ENCODE measurements at places on chromosomes 4 and X. TPM values are rescaled to one million over a fixed set of nuclear protein-coding genes. Genes with fewer than 3 reads are reported as not detected.

The HTN3 gene
- not detected for total RNA-seq

The PLK4 gene
- total RNA-seq, result 16.7 TPM

The C4orf51 gene
- total RNA-seq, result not detected

The STARD8 gene
- total RNA-seq, result 1.8 TPM

The TMEM144 gene
- 4.6 TPM for total RNA-seq

The PDGFRA gene
- total RNA-seq, result 0.96 TPM

The DCAF4L1 gene
- total RNA-seq, result 0.11 TPM

The YY2 gene
- total RNA-seq, result 2.0 TPM

The PARM1 gene
- 0.61 TPM for total RNA-seq

The ATP8A1 gene
- 0.02 TPM for total RNA-seq

The CT45A1 gene
- total RNA-seq, result not detected

The CXCL10 gene
- total RNA-seq, result 0.17 TPM

The NAT8L gene
- total RNA-seq, result 13.7 TPM

The MTMR8 gene
- total RNA-seq, result 0.45 TPM

The TMPRSS11A gene
- not detected for total RNA-seq

The COL4A6 gene
- 17.3 TPM for total RNA-seq

The CLNK gene
- not detected for total RNA-seq

The TRMT2B gene
- total RNA-seq, result 16.9 TPM

The CT45A3 gene
- total RNA-seq, result 0.10 TPM

The KCNE5 gene
- total RNA-seq, result 0.13 TPM

The ZNF711 gene
- 1.1 TPM for total RNA-seq

The ADGRL3 gene
- total RNA-seq, result 0.03 TPM

The NLRP2B gene
- not detected for total RNA-seq

The USP17L21 gene
- not detected for total RNA-seq

The MAGEB2 gene
- total RNA-seq, result not detected

The RAI2 gene
- 0.18 TPM for total RNA-seq

The ARR3 gene
- total RNA-seq, result not detected

The CLGN gene
- total RNA-seq, result 5.2 TPM

The TBC1D9 gene
- total RNA-seq, result 8.7 TPM

The CCDC160 gene
- total RNA-seq, result 0.14 TPM

The AFF2 gene
- not detected for total RNA-seq

The STAG2 gene
- total RNA-seq, result 46.9 TPM

The TSPAN7 gene
- 2.9 TPM for total RNA-seq

The BMPR1B gene
- total RNA-seq, result 7.9 TPM

The TCEANC gene
- total RNA-seq, result 0.91 TPM

The CXCL11 gene
- 0.10 TPM for total RNA-seq

The FRAS1 gene
- 3.4 TPM for total RNA-seq

The ERVMER34-1 gene
- 1.2 TPM for total RNA-seq

The NDST4 gene
- total RNA-seq, result not detected

The PRKX gene
- total RNA-seq, result 21.9 TPM

The LYAR gene
- 31.7 TPM for total RNA-seq

The NDUFA1 gene
- 239 TPM for total RNA-seq

All from A549 treated with DMSO at 1 μM for 4 hours (cell line).